ENCODE measurements at places on chromosomes 1 and 21. TPM values are rescaled to one million over a fixed set of nuclear protein-coding genes. Genes with fewer than 3 reads are reported as not detected.

ADGRL2 gene
- 0.43 TPM for total RNA-seq

LINGO4 gene
- total RNA-seq: not detected

DNA sequence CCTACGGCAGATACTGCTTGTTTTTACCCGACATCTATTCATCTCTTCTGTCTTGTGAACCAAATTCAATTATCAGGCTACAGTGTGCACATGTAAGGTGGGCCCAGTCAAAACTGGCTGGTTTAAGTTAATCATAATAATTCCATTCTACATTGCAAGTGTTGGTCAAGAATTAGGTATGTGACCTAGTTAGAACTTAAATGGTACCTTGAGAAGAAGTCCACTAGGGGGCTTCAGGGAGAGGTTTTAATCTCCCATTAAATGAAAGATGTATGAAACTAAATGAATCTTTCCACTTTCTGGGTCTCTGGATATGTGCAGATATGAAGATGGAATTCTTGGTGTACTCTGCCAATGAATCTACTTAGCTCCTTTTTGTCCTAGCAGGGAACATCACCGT lies 187.1 kb downstream of the CDC42BPA start:
- DNase-seq: no peak

DNASE2B gene
- not detected for total RNA-seq

DNA sequence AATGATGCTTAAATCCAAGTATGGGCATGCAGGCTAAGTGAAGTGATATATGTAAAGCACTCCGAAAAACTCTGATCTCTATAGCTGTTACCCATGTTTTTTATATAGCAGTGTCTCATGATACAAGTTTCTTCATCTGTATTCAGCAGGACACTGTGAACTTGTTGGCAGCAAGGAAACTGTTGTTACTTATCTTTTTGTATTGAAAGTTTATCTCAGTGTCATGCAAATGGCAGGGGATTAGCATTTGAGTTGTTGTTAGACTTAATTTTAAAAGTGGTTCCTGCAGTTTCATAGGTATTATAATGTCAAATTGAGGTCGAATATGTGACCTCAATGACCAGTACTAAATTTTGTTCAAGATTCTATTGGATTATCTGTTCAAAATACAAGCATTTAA lies 47.9 kb downstream of the NCAM2 start:
- no peak for DNase-seq

DNA sequence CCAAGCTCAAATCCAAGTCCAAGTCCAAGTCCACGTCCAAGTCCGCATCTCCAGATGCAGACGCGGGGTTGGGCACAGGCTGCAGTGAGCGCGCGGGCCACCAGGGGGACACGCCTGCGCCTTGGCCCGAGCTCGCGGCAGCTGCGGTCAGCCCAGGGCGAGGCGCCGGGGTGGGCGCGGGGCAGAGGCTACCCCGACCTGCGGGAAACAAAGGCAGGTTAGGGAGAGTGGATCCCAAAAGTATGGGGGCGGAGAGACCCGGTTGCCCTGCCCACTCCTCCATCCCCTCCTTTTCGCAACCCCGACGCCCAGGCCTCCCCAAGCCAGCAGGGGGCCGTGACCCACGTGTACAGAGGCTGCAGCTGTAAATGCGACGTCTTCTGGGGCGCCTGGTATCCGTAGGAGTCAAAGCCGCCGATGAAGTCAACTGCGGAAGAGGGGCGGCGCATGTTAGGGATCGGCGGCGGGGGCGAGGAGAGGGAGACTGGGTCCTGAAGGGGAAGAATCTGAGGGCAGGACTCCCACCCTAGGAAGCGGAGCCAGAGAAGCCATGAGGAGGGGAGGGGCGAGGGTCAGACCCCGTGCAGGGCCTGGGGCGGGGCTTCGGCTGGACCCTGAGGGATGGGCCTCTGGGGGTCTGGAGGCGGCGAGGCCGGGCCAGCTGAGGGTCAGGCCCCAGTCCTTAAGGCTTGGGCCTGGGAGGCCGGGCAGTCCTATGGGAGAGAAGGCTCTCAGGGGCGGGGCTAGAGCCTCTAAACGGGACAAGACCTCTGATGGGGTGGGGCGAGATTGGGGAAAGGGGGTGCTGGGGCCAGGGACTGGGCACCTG lies 58.0 kb downstream of the NKAIN1 start:
- DNase-seq: no peak

NHLH1 gene
- 0.80 TPM for total RNA-seq

GRCh38 chr1:40899230-40899870 lies 37.2 kb upstream of the CITED4 start:
- no peak for DNase-seq

DNA sequence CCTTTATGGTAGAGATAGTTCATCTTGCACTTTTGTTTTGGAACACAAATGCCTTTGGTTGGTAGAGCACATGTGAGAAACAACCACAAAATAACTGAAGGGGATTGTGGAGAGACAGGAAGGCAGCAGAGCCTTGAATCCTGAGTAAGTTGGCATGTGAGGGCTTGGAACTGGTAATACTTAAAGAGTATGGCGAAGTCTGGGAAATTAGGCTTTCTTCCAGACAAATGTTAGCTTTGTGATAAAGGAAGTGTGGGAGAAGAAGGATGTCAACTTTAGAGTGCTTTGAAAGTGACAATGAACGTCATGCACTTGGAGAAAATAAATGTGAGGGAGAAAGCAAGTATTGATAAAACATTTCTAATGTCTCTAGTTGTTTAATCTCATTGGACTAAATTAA lies 476.3 kb upstream of the ZRANB2 start:
- no peak for DNase-seq

HENMT1 gene
- total RNA-seq: 8.3 TPM

GRCh38 chr1:55046871-55047270 lies 7.5 kb downstream of the PCSK9 start:
- DNase-seq: no peak

GRCh38 chr1:181112071-181112929 lies 23.8 kb downstream of the IER5 start:
- no peak for DNase-seq

DNA sequence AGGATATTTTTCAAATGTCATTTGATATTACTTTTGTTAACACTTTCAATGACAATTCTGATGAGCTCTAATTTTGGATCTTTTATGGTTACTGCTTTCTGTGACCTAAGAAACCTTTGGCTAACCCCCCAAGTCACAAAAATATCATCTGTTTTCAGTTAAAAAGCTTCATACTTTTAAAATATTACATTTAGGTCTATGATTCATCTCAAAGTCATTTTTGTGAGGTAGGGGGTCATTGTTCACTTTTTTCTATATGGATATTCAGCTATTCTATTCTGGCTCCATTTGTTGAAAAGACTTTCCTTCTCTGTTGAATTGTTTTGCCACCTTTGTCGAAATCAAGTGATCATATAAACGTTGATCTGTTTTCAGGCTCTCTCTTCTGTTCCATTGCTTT lies 44.8 kb downstream of the UCHL5 start:
- DNase-seq: no peak

DNA sequence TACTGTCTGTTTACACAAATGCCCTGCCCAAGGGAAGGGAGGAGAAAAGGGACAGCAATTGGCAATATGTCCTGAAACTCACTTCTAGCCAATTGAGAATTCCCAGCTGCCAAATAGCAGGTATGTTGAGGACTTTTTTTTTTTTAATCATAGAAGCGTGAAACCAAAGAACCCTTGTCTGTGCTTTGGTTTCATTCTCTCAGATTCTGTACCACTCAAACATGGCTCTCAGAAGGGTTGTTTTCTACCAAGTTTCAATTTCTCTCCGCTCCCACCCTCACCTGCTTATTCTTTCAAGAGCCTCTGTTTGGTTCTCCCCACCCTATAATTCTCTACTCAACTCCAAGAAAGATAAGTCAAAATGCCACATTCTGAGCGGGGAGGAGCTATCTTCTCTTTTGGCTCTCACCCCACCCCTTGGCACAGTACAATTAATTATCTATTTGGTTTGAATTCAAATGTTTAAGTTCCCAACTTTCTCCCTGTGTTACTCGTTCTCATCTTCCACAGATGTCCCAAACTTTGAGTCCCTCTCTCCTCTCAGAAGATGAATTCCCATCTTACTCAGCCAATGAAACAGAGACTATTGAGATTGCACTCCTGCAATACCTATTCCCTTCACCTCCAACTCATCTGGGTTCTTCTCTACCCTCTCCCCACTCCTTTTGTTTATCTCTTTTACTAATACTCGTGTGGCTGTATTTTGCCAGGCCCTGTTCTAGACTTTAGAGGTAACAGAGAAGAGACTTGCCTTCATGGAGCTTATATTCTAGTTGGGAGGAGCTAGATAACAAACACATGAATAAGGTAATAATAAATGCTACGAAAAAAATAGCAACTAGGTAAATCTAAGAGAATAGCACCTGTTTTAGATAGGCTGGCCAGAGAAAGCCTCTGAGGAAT lies 3.9 kb upstream of the TP53BP2 start:
- DNase-seq: no peak

SLC9A1 gene
- 18.3 TPM for total RNA-seq

DNA sequence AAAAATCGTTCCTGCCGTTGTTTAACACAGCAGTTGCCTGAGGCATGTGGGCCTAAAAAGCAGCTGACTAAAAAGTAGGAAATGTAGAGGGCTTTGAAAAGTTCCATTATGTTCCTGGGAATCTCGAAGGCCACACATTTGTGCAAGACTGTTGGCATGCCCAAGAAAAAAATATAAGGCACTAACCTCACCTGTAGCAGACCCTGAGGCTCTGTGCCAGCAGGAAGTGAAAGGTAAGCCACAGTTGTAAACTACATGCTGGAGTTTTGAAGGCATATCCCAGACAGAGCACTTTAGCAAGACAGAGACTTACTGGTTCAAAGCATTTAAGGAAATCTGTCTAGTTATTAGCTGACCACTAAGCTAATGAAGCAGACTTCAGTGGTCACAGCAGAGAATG lies 52.7 kb downstream of the TRMT1L start:
- no peak for DNase-seq

PKP1 gene
- total RNA-seq: not detected

- no peak for DNase-seq
These were observed 3.2 kb downstream of the SON start for GRCh38 chr21:33546086-33546485.

FCRL6 gene
- total RNA-seq: 0.11 TPM

CDKN2C gene
- total RNA-seq: 8.5 TPM

DNA sequence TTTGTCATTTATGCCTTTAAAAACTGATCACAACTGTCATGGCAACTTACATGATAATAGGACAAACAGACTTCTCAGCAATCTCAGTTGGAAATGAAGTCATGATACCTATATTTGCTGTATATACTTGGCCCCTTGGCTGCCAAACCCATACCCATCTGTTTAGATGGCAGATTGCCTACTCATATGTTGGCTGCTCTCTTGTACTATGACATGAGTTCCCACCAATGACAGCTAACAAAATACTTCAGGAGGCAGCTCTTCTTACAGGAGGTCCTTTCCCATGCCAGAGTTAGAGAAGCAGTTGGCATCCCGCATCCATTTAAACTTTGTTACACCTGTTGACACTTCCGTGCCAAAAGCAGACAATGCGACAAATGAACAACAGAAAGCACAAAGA lies 603.1 kb upstream of the ADGRL2 start:
- no peak for DNase-seq

CFHR3 gene
- not detected for total RNA-seq

DNA sequence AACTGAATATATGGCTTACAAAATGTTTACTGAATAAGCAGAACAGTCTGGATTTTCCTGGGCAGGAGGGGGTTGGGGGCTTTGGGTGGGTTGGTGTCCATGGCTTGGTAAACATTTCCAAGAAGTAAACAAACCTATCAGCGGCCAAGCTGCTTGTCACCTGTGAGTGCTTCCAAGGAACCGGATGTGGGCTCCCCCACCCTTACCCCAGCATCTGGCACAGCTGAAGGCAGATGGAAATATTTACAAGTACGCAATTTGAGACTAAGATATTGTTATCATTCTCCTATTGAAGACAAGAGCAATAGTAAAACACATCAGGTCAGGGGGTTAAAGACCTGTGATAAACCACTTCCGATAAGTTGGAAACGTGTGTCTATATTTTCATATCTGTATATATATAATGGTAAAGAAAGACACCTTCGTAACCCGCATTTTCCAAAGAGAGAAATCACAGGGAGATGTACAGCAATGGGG lies at the start of gene CLCA1:
Gene CLCA1 (plus strand): TSS at position 427 of the 477 bp plus-strand sequence. CDS start 45 bp downstream, at position 472.
- no peak for DNase-seq

- DNase-seq: no peak
These were observed 294.0 kb upstream of the ADGRL2 start for GRCh38 chr1:81506699-81507098.

GRCh38 chr21:22019766-22020165 lies 1021.6 kb downstream of the NCAM2 start:
- DNase-seq: no peak

DNA sequence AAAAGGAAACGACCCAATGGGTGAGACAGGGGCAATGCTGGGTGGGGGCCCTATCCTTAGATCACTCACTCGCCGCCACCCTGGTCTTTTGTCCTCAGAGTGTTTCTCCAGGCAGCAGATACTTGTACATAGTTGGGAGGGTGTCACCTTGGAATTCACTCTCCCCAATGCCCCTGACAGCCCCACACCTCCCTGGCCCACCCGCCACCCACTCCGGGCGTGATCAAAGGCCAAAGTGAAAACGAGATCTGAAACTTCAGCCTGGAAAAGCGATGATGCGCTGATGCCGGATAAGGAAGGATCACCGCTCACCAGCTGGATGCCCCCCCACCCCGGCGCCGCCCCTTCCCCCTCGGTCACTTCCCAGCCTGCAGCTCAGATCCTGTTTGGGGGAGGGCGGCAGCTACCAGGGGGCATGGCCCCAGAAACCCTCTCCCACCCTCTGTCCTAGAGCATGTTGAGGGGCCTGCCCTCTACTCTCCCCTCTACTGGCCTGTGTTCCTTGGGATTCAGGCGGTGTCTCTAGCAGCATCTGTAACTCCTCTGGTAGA lies 33.6 kb upstream of the CASZ1 start:
- no peak for DNase-seq

DNA sequence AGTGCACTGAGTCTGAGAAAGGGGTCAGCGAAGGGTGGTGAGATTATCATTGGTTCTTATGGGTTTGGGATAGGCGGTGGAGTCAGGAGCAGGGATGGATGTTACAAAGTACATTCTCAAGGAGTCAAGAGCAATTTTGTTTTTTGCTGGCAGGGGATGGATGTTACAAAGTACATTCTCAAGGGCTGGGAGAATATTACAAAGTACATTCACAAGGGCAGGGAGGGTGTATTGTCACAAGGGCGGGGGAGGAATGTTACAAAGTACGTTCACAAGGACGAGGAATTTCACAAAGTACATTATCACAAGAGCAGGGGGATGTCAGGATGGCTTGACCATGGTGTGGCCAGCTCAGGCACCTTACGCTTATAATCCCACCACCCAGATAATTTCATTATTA lies 59.3 kb upstream of the FAM89A start:
- DNase-seq: no peak

GRCh38 chr1:156747742-156748669 lies 3.5 kb downstream of the HDGF start:
- no peak for DNase-seq

DNA sequence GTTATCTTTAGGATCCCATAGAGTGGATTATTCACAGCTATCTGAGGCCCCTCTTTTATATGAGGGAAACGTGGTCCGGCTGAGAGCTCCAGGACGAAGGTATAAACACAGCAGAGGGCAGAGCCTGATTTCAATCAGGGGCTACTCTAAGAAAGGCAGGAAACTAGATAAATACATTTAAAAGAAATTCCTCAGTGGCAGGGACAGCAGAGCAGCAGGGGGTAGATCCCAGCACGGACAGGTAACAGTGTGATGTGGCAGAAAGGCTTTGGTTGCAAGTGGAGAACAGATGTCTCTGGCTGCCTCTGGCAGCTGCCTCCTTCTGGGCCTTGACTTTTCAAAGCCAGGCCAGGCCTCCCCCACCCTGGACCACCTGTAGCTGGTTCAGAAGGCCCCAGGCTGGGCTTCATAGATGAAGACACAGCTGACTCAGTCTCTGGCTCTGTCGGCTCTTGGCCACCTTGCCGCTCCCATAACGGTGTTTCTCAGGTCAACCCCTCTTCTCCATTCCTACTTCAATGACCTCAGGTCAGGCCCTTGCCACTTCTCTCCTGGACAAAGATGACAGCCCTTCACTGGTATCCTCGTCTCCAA lies 43.8 kb downstream of the FAM78B start:
- DNase-seq: no peak
